ENCODE measurements at places on chromosomes 6 and 20. TPM values are rescaled to one million over a fixed set of nuclear protein-coding genes. Genes with fewer than 3 reads are reported as not detected.

Gene HINT3
- 0.94 TPM for polyA plus RNA-seq

Gene JPH2
- polyA plus RNA-seq = 6.8 TPM

Gene RHAG
- polyA plus RNA-seq = not detected

Gene C6orf163
- polyA plus RNA-seq = 0.20 TPM

Gene KHDC1L
- 0.26 TPM for polyA plus RNA-seq

Gene LY6G5C
- polyA plus RNA-seq = 1.00 TPM

Gene ULBP2
- 20.7 TPM for polyA plus RNA-seq

Gene PFDN4
- 28.4 TPM for polyA plus RNA-seq

Gene OR2H2
- polyA plus RNA-seq = not detected

Gene HLA-DOB
- 13.3 TPM for polyA plus RNA-seq

Gene PPP1R3G
- polyA plus RNA-seq = 0.03 TPM

Gene ZFP57
- 1.1 TPM for polyA plus RNA-seq

Gene LY6G6D
- not detected for polyA plus RNA-seq

Gene MAP1LC3A
- polyA plus RNA-seq = 2.5 TPM

DNA sequence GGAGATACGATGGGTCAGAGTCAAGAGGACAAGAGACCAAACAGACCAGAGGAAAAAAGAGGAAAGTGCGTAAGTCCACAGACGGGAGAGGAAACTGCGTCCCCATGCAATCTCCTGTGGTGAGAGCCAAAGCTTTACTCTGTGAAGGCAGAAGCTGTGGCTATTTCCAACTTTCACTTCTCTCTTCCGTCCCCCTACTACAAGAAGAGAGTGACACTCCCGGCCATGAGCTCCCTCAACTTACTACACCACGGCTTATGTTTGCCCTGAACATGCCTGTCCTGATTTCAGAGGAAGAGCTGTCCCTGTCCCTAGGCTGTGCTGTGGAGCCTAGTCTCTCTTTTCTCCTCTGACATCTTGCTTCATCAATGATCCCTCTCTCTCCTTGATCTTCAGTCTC lies 11.5 kb upstream of the SSR1 start:
- no peak for DNase-seq

DNA sequence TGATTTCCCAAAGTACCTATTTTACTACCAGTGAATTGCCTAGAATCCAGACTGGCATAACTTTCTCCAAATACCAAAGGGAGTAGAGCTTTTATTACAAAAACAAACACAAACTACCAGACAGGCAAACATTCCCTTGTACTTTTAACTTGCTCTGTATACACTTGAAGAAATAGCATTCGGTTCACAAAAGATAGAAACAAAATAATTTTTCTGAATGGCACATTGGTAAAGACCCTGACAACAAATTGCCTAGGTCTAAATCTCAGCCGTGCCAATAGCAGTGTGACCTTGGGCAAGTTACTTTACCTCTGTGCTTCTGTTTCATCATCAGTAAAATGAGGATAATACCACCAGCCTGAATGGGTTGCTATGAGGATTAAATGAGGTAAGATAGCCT lies 15.9 kb downstream of the ARHGAP18 start:
- no peak for DNase-seq

- no peak for DNase-seq
These were observed 27.8 kb downstream of the SLC23A2 start for GRCh38 chr20:4973330-4974097.

DNA sequence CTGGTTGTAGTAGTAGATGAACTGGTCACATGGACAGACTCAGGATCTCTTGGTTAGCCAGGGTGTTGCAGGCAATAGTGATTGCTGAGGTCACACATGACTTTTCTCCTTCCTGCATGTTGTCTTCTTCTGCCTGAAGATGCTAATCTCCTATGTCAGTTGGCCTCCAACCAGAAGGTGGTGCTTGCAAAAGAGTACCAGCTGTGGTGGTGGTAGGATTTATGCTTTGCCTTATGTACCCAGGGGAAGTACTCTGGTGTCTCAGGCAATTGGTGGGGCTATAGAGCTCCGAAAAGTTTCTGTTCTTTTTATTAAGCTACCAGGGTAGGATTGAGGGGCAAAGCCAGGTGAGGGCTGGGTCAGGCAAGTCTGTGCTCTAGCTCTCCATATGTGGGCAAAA lies 98.5 kb downstream of the CARMIL1 start:
- DNase-seq = no peak

- no peak for DNase-seq
These were observed 303.5 kb downstream of the CDH4 start for GRCh38 chr20:61555566-61555965.

DNA sequence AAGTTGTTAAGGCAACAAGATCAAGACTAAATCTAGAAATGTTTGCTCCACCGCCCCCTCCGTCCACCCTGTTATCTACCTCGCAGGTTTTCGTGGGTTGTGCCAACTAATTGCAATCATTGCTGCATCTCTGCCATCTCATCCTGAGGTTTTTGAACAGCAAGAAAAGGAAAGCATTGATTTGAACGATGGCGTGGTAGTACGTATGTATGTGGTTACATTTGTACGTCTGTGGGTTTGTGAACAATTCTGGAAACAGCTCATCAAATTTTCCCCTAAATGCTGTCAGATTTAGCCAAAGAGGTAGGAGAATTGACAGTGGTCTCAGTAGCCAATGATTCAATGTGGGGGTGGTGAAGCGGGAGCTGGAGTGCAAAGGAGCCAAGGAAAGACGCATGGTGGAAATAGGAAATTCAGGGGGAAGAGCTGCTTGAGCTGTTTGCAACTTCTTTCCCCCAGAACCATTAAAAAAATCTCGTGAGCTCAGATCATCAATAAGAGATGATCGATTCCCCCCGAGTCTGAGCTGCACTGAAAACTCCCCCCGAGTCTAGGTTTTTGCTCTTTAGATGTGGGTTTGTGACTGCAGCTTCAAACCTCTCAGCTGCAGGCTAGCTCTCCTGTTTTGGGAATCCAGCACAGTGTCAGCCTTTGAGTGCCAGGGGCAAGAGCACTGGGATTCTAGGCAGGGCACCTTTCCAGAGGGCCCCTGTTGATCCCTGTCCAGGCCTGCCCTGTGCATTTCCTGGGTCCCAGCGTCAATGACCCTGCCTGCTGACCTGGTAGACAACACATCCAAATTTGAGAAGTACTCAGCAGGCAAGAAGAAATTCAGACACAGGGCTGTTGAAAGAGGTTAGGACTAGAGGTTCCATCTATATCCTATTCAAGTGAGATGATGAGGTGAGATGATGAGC lies 72.6 kb upstream of the LY86 start:
- no peak for DNase-seq

DNA sequence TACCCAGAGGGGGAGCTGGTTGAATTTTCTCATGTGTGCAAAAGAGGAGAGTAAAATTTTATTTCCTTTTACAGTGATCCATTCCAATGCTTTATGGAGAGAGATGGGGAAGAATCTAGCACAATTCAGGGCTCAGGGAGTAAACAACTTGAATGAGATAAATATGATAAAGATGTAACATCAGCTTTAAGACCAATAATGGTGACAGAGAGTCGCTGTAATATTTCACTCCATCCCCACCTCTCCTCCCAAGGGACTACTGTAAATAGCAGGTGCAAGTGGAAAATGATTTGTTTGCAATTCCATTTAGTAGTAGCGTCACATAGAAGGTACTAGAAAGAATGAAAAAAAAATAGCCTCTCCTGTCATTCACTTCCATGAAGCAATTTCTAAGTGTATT lies 4.8 kb downstream of the CRISP3 start:
- no peak for DNase-seq

DNA sequence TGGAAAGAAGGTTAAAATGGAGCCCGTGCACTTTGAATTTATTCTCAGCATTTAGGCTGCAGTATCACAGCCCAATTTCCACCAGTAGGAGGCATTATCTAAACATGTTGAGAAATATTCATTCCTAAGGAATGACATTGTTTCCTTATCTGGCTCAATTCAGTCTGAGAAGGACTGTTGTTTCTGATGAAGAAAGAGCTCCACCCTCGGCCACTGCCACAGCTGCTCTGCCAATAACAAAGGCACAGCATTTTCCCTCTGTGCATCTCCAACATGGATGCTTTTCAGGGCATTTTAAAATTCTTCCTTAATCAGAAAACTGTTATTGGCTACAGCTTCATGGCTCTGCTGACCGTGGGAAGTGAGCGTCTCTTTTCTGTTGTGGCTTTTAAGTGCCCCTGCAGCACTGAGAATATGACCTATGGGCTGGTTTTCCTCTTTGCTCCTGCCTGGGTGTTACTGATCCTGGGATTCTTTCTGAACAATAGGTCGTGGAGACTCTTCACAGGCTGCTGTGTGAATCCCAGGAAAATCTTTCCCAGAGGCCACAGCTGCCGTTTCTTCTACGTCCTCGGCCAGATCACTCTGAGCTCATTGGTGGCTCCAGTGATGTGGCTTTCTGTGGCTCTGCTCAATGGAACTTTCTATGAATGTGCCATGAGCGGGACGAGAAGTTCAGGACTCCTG lies at the start of gene CALHM5:
Gene CALHM5, plus strand, starts transcription at position 216 of the 687 bp plus-strand sequence. Its CDS starts 58 bp downstream, at position 274.
- DNase-seq = peak; percentile 76

- peak; percentile 65 for DNase-seq
These were observed 33.9 kb downstream of the KCNK17 start for GRCh38 chr6:39280247-39280731.

GRCh38 chr6:122726649-122727048 lies 52.9 kb upstream of the FABP7 start:
- DNase-seq = peak; percentile 33

GRCh38 chr6:139028658-139029469 lies at the start of gene ABRACL:
Gene ABRACL (plus strand): TSS chr6:139028745. CDS start chr6:139034161, 5,416 bp downstream.
- DNase-seq = peak; percentile 77

DNA sequence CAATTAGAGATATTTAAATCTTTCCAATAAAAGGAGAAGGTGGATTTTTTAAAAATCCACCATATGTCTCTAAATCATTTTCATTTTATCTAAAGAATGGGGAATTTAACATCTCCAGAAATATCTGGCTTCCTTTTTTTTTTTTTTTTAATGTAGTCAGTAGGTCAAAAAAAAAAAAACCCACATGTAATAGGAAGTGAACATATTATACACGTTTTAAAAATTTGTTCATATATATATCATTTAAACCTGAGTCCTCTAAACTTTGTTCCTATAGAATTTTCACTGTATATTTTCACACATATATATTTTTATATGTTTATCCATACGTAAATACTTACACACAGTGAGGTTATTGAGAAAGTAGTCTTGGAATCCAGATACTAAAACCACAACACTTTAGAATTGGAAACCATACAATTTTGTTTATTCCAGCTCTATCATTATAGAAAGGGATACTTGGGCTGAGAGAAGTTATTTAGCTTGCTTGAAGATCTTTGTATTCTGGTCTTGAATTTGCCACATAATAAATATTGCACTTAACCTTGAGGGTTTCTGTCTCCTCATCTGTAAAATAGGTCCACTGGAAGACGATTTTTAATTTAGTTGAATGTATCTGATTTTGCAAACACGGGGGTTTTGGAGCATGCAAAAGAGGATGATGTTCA lies 62.1 kb upstream of the ZNF217 start:
- DNase-seq = no peak

GRCh38 chr6:140729521-140729920 lies 1355.1 kb upstream of the CITED2 start:
- no peak for DNase-seq

- no peak for DNase-seq
These were observed 125.2 kb downstream of the PTPRK start for GRCh38 chr6:128395188-128395587.

DNA sequence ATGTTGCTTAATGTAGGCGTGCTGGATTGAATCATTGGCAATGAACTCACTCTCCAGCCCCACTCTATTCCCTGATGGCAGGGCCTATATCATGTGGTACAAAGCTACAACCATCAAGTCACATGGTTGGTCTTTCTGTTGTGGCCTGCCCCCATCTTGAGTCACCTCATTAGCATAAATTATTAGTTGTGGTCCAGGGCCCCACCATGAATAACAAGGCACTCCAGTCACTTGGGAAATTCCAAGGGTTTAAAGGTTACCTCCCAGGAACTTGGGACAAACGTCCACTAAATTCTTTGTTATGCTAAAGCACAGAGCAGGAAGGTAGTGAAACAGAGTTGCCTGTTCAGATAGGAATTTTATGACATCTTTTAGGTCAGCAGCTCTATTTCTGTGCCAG lies 193.7 kb downstream of the SLC35F1 start:
- no peak for DNase-seq

DNA sequence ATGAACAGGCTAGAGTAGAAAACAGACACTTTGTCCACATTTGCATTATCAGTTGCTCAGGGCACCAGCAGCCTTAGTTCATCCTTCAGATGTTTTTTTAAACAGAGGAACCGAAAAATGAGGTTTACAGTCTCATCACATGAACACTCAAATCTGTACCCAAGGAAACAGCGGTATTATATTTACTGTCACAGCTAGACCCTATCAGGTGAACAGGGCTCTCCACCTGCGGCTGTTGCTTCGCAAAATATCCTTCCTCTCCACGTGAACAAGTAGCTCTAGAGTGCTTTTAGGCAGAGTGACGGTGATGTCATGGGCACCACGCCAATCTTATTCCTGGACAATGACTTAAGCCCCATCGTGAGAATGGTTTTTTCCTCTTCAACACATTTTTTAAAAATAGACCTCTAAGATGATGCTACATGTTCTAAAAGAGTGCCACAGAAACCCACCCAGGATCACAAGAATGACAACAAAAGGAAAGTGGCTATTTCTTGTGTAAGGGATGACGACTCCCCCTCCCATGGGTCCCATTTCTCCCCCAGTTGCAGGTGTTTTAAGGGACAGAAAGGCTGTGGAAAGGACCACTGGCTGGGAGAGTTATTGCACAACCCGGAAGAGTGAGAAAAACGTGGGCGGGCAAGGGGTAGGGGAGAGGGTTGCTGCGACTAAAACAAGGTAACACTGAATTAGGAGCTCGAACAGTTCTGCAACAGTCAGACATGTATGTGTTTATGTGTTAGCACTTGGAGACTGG lies 77.7 kb downstream of the EFHC1 start:
- no peak for DNase-seq

GRCh38 chr6:157804448-157805327 lies 18.4 kb upstream of the SNX9 start:
- no peak for DNase-seq

GRCh38 chr20:39691151-39691862 lies 729.2 kb downstream of the DHX35 start:
- DNase-seq = no peak

DNA sequence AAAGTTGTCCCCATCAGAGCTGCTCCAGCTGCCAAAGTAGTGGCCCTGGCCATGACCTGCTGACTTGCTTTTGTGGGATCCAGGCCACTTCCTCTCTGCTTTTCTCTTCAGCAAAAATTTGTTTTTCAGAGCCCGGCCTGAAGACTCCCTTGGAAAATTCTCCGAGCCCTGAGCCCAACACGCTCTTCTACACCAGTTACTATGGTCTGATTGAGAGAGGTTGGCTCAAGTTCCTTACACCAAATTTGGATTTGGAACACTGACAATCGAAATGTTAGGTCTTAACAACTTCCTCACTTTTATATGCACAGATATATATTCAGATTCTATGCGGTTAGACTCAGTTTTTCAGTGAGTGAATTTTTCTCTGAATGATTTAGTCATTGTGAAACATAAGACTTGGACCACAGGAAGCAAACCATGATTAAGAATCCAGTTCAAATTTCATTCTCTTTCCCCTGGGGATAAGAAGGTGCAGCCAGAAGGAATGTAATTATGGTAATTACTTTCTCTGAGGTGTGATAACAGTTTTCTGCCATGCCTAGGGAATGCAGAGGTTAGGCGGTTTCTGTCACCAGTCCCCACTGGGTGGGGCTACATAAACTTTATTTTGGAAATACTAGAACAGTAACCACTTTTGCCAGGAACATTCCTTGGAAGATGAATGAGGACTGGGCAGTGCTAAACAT lies 365.2 kb downstream of the SYNE1 start:
- peak; percentile 67 for DNase-seq

All from mammary epithelial cell (primary cell).